ENCODE measurements at places on chromosomes 2 and 18. TPM values are rescaled to one million over a fixed set of nuclear protein-coding genes. Genes with fewer than 3 reads are reported as not detected.

- no peak overlapping the region for H3K27ac ChIP-seq
- no peaks in the 10 kb centered on the region for H3K36me3 ChIP-seq
- no peak overlapping the region for H3K4me3 ChIP-seq
- no peak for DNase-seq
Measured at GRCh38 chr2:109352056-109352897, 223.3 kb downstream of the SH3RF3 start.

- H3K27me3 ChIP-seq, result no peaks in the 10 kb centered on the region
- no peak overlapping the region for H3K4me3 ChIP-seq
- DNase-seq, result no peak
- H3K36me3 ChIP-seq, result no peaks in the 10 kb centered on the region
Measured at GRCh38 chr2:155733091-155733853, 599.2 kb downstream of the NR4A2 start.

GRCh38 chr2:144942516-144943256 lies 422.8 kb upstream of the ZEB2 start:
- peak overlapping the region; percentile 2 for H3K27ac ChIP-seq
- no peaks in the 10 kb centered on the region for H3K27me3 ChIP-seq
- H3K36me3 ChIP-seq, result no peaks in the 10 kb centered on the region
- H3K4me3 ChIP-seq, result no peak overlapping the region
- DNase-seq, result no peak
- peaks cover 21% of the 10 kb centered on the region for H3K4me1 ChIP-seq

GRCh38 chr2:148903294-148903693 lies 28.3 kb downstream of the KIF5C start:
- no peak overlapping the region for H3K4me3 ChIP-seq
- no peak overlapping the region for H3K27ac ChIP-seq
- no peak for DNase-seq
- no peaks in the 10 kb centered on the region for H3K27me3 ChIP-seq

GRCh38 chr2:54975598-54976492 lies 74.4 kb downstream of the RTN4 start:
- no peaks in the 10 kb centered on the region for H3K27me3 ChIP-seq
- H3K4me1 ChIP-seq, result peaks cover 25% of the 10 kb centered on the region
- DNase-seq, result no peak
- H3K36me3 ChIP-seq, result no peaks in the 10 kb centered on the region
- no peak overlapping the region for H3K4me3 ChIP-seq

GRCh38 chr2:198054299-198054698 lies 249.9 kb downstream of the PLCL1 start:
- H3K4me1 ChIP-seq, result peaks cover 4% of the 10 kb centered on the region
- H3K27ac ChIP-seq, result peak overlapping the region; percentile 50
- no peaks in the 10 kb centered on the region for H3K27me3 ChIP-seq
- no peak overlapping the region for H3K4me3 ChIP-seq
- no peak for DNase-seq

DNA sequence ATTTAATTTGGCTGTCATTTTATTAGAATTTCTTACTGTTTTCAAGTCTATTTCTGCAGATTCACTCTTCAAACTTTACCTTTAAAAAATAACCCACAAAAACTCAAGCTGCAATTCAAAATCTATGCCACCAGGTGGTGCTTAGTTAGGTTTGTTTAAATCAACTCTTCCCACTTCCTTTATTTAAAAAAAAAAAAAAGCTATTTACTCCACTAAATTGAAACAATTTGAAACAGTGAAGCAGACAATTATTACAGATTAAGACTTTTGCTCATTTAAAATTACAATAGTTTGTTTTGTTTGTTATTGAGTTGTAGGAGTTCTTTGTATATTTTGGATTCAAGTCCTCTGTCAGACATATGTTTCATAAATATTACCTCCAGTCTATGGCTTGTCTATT lies 300.0 kb downstream of the PDE11A start:
- no peaks in the 10 kb centered on the region for H3K27me3 ChIP-seq
- no peaks in the 10 kb centered on the region for H3K4me1 ChIP-seq
- no peak for DNase-seq
- H3K4me3 ChIP-seq, result no peak overlapping the region

DNA sequence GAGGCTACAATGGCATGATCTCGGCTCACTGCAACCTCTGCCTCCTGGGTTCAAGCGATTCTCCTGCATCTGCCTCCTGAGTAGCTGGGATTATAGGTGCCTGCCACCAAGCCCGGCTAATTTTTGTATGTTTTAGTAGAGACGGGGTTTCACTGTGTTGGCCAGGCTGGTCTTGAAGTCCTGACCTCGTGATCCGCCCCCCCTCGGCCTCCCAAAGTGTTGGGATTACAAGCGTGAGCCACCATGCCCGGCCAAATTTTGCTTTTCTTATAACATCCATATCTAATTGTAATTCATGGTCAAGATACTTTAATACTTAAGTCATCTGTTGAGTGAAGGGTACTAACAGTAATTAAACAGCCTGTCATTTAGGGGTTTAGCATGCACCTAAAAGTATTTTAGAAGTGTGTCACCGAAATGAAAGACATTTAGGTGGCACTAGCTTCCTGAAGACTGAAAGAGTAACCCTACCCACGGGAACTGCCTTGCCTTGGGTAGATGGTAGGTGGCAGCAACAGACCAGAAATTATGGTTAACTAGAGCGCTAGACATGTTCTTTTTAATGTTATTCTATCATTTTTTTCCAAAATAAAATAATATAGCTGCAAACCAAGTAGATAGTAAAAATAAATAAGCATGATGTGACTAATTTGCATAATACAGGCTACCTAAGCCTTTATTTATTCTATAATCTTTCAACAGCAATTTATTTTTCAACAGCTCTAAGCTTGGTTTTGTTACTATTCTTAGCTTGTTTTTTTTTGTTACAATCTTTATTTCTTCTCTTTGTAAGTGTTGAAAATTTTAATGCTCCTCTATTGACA lies 8.6 kb upstream of the ACYP2 start:
- H3K4me3 ChIP-seq, result no peak overlapping the region
- H3K27ac ChIP-seq, result no peak overlapping the region
- no peaks in the 10 kb centered on the region for H3K36me3 ChIP-seq
- DNase-seq, result peak; percentile 36
- no peaks in the 10 kb centered on the region for H3K4me1 ChIP-seq

Gene PRKAG3
- not detected for total RNA-seq

Gene ARMC9
- 2.1 TPM for total RNA-seq

Gene CAPN13
- total RNA-seq, result not detected

Gene SCN3A
- total RNA-seq, result 2.5 TPM

GRCh38 chr18:24546307-24546706 lies 85.9 kb downstream of the HRH4 start:
- no peaks in the 10 kb centered on the region for H3K36me3 ChIP-seq
- H3K27me3 ChIP-seq, result no peaks in the 10 kb centered on the region

Gene C2orf78
- not detected for total RNA-seq

DNA sequence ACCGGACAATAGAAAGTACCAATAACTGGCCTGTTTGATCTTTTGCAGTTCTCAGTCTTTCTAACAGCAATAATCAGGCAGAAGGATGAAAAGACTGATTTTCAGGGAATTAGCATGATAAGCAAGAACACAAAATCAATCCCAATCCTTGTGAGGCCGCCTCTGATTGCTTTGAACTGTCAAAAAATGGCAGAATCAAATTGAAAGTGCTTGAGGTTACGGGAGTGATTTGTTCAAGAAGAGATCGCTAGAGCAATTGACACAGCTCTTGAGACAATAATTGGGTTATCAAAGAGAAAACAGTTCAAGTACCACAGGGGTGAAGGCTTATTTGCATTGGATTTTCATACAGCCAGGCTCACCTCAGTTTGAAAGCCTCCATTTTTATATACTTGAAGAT lies 663.4 kb downstream of the ARHGAP15 start:
- no peak overlapping the region for H3K27ac ChIP-seq
- no peak overlapping the region for H3K4me3 ChIP-seq
- H3K36me3 ChIP-seq, result no peaks in the 10 kb centered on the region
- no peak for DNase-seq
- H3K27me3 ChIP-seq, result no peaks in the 10 kb centered on the region

- H3K27ac ChIP-seq, result no peak overlapping the region
- no peaks in the 10 kb centered on the region for H3K36me3 ChIP-seq
- peaks cover 10% of the 10 kb centered on the region for H3K4me1 ChIP-seq
- no peak for DNase-seq
Measured at GRCh38 chr2:64779117-64779690, 125.5 kb upstream of the SERTAD2 start.

Gene OTX1
- total RNA-seq, result not detected

Gene PROM2
- total RNA-seq, result 1.3 TPM

- H3K27ac ChIP-seq, result peak overlapping the region; percentile 71
- DNase-seq, result peak; percentile 87
- H3K27me3 ChIP-seq, result no peaks in the 10 kb centered on the region
- peaks cover 28% of the 10 kb centered on the region for H3K4me1 ChIP-seq
- no peaks in the 10 kb centered on the region for H3K36me3 ChIP-seq
Measured at GRCh38 chr2:113240150-113240914, 38.4 kb downstream of the PAX8 start.

- no peak for DNase-seq
- no peaks in the 10 kb centered on the region for H3K36me3 ChIP-seq
- H3K4me3 ChIP-seq, result no peak overlapping the region
- H3K27me3 ChIP-seq, result no peaks in the 10 kb centered on the region
- no peak overlapping the region for H3K27ac ChIP-seq
- H3K4me1 ChIP-seq, result peaks cover 5% of the 10 kb centered on the region
Measured at GRCh38 chr2:18346874-18347273, 213.6 kb downstream of the RDH14 start.

GRCh38 chr2:30487603-30488002 lies 40.6 kb downstream of the LCLAT1 start:
- no peak for DNase-seq
- H3K4me3 ChIP-seq, result no peak overlapping the region
- H3K4me1 ChIP-seq, result peaks cover 56% of the 10 kb centered on the region
- no peaks in the 10 kb centered on the region for H3K36me3 ChIP-seq

Gene LRPPRC
- total RNA-seq, result 121 TPM

GRCh38 chr18:37546651-37547050 lies 18.9 kb downstream of the CELF4 start:
- peaks cover 51% of the 10 kb centered on the region for H3K27me3 ChIP-seq
- no peaks in the 10 kb centered on the region for H3K36me3 ChIP-seq
- H3K4me3 ChIP-seq, result no peak overlapping the region
